Astrocyte of the spinal cord (primary cell): ENCODE measurements at places on chromosomes 16 and 17.

- peak; percentile 60 for DNase-seq
Measured at GRCh38 chr16:57191056-57191571, 5.0 kb downstream of the RSPRY1 start.

DNA sequence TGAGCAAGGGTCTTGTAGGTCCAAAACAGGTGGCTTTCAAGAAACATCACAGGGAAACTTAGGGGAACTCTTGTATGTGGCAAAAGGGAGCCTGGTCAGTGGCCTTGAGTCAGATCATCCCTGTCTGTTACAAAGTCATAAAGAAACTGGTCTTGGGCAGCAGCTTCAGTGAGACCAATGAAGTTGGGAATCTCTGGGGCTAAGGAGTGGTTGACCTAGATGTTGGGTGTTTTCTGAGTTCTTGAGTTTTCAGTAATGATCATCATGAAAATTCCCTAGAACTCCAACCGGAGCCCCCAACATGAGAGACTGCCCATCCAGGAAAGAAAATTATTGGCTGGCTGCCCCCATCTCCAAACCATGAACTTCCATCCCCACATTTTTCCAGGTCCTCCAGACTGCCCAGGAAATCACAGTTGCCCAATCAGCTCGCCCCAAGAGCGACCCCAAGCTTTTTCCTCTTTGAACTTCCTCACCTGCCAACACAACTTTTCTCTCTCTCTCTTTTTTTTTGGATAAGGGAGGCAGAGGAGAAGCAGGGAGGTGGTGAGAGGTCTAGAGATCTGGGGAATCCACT lies 3.9 kb downstream of the CCR7 start:
- no peak for DNase-seq

DNA sequence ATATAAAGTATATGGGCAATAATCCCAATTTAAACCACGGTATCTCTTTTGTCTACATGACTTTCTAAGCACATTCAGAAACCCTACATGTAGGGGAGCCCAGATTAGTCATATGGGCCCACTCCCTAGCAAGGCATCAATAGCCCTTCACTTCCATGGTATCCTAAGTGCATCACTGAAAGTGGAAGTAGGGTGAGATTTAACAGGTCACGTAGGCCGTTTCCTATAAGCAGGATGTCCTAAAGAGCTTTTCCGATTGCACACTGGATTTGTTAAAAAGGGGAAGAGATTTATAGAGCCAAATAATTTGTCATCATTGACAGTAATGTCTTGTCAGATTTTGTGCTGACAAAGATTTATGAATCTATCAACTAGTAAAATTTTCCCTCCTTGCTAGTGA lies 39.0 kb downstream of the CA4 start:
- DNase-seq: no peak

DNA sequence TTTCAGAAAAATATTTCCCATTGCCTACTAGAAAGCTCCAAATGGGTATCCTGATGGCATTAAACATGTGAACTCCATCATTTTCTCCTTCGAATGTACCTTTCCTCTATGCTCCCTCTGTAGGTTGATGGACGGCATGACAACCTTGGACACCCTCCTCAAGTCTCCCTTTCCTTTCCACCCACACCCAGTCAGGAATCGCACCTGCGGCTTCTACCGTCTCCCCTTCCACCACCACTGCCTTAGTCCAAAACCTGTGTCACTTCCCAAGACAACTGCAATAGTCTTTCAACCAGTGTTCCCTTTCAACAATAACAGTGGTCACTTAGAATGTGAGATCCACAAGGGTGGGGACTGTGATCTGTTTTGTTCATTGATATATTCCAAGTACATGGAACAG lies 233.1 kb upstream of the AXIN2 start:
- peak; percentile 20 for DNase-seq

GRCh38 chr17:11917415-11917814 lies 79.9 kb downstream of the ZNF18 start:
- DNase-seq: no peak

DNA sequence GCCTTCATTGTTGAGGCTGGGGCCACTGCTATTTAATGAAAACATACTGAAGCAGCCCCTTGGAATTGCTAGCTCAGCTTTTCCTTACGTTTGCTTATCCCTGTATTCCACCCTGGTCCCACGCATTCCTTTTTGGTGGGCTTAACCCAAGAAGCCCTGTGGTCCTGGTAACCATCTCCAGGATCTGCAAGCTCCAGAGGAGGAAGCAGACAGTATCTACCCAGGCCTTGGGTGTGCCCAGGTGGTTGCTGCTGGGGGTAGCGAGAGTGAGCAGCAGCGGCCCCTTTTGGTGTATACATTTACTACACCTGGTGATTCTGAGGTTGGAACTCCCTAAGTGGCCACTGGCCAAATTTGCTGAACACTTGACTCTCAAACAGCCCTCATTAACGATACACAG lies 97.7 kb downstream of the CBLN1 start:
- DNase-seq: no peak

- DNase-seq: no peak
Measured at GRCh38 chr16:80441935-80442334, 98.9 kb upstream of the DYNLRB2 start.

GRCh38 chr16:68229431-68230175 lies 6.3 kb downstream of the ESRP2 start:
- DNase-seq: peak; percentile 67

GRCh38 chr17:7803981-7804380 lies 30.0 kb upstream of the KDM6B start:
- no peak for DNase-seq

- no peak for DNase-seq
Measured at GRCh38 chr17:81476097-81476496, 36.5 kb downstream of the ACTG1 start.

GRCh38 chr17:61594294-61594825 lies 3.3 kb upstream of the NACA2 start:
- no peak for DNase-seq

DNA sequence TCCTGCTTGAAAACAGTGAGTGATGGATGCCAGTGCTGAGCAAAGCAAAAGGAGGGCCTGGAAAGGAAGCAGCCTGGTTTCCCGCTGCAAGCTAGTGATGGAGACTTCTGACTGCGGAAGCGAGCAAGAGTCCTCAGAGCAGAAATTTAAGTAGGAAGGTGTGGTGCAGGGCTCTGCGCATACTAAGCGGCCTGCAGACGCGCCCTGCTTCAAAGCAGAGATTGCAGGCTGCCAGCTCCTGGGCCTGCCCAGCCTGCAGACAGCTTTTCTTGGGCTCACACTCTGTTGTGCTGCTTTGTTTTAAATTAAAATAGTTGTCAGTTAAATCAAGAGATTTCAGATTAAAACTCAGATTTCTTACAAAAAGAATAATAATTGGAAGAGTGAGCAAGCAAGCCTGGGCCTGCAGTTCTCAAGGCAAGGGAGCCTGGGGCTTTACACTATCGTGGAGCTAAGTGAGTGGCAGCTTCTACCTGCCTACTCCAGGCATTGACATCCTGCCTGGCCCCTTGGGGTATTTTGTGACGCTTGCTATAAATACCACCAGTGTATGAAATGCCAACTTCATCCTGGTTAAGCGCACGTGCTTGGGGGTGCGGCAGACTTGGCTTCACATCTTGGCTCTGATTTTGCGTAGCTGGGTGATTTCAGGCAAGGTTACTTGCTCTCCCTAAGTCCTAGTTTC lies 237.3 kb downstream of the XYLT1 start:
- no peak for DNase-seq

- DNase-seq: no peak
Measured at GRCh38 chr17:34532281-34533065, 46.9 kb upstream of the TMEM132E start.

- DNase-seq: no peak
Measured at GRCh38 chr17:19376811-19377210, 1.5 kb upstream of the MAPK7 start.

DNA sequence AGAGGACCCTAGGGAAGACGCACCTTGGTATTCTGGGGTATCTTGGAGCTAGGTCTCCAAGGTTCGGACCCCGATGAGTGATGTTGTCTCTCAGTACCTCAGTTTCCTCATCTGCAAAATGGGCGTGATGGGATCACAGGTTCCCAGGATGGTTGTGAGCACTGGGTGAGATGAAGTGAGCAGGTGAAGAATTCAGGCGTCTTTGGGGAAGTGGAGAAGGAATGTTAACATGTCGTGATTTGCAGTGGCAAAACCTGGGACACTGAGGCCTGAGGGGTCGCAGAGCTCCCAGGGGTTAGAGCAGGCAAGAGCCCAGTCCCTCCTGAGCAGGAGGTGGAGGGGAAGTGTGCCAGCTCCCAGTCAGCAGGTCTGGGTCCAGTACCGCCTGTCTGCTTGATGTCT lies 215.1 kb upstream of the GSE1 start:
- DNase-seq: no peak

DNA sequence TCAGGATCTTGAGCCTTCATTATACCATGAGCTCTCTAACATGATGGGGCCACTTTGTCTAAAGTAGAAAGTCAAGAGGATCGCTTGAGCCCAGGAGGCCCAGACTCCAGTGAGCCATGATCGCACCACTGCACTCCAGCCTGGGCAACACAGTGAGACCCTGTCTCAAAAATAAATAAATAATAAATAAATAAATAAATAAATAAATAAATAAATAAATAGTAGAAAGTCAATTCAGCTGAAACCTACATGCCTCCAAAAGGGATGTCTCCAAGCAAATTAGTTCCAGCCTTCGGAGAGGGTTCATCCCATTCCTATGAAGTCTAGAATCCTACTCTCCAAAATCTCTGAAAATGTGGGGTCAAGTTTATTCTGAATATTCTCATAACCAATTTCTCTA lies 26.0 kb downstream of the C17orf67 start:
- DNase-seq: no peak

- no peak for DNase-seq
Measured at GRCh38 chr16:70687102-70687511, 1.3 kb upstream of the MTSS2 start.

- DNase-seq: no peak
Measured at GRCh38 chr17:79668344-79669250, 57.7 kb upstream of the RBFOX3 start.

GRCh38 chr16:4455081-4455480 lies 19.3 kb downstream of the NMRAL1 start:
- DNase-seq: no peak

GRCh38 chr17:33421933-33422332 lies 128.8 kb upstream of the ASIC2 start:
- no peak for DNase-seq

DNA sequence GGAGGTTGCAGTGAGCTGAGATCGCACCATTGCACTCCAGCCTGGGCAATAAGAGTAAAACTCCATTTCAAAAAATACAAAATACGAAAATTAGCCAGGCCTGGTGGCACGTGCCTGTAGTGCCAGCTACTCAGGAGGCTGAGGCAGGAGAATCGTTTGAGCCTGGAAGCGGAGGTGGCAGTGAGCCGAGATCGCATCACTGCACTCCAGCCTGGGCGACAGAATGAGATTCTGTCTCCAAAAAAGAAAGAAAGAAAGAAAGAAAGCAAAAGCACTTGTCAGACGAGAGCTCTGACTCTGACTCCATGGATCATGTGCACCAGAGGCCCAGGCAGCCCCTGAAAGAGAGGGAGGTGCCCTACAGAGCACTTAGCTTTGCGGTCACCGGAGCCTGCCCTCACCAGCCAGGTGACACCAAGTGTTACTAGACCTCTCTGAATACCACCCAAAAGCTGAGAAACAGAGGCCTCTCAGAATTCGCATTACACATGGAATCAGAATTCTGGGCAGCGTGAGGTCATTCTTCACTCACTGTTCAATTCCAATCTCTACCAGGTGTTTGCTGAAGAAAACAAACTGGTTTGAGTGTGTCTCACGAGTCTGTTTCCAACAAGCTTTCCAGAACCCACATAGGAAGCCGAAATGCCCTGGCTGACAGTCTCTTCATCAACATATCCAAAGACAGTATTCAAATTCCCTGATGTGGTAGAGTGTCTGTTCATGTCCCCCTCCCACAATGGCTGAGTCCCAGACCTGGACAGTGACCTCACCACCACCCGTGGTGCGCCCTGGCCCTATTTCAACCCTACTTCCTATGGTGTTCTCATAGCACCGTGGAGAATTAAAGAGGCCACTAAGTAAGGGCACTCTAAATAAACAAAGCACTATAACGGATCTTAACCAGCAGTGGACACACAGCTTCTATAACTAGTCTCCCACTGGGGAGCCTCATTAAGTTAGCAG lies 1.5 kb downstream of the FLCN start:
- DNase-seq: peak; percentile 77

- DNase-seq: peak; percentile 23
Measured at GRCh38 chr17:17408236-17408794, 68.5 kb upstream of the MED9 start.

GRCh38 chr17:80681215-80681614 lies 136.6 kb downstream of the RPTOR start:
- no peak for DNase-seq

DNA sequence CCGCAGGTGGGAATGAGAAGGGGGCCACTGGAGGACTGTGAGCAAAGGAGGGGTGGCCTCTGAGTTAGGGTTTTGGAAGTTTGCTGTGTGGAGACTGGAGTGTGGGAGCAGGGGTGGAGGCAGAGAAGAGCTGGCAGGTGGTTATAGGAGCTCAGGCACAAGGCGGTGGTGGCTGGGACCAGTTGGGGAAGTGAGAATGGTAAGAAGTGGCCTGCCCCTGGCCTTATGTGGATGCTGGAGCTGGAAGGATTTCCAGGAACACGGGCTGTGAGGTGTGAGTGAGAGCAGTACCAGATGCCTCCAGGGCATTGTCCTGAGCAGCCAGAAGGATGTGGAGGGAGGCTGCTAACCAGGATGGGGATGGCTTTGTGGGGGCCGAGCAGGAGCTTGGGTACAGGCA lies 277.2 kb downstream of the SNX29 start:
- no peak for DNase-seq

DNA sequence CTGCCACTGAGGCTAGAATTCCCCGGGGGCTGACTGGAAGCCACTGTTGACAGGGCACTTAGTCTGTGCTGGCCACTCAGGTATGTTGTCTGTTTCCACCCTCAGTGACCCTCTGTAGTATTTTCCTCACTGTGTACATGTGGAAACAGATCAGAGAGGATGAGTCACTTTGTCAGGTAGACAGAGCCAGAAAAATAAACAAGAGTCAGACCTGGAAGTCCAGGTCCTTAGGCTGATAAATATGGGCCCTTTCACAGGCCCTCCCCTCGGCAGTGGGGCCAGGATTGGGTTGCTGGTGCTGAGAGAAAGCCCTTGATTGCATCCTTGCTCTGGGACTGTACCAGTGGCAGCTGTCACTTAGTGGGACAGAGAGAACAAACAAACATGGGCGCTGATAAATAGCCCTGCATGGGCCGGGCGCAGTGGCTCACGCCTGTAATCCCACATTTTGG lies 21.3 kb downstream of the PGS1 start:
- no peak for DNase-seq

GRCh38 chr16:27670071-27670810 lies 120.3 kb downstream of the KATNIP start:
- no peak for DNase-seq

- DNase-seq: peak; percentile 96
Measured at GRCh38 chr17:41547921-41548843, 20.1 kb upstream of the KRT19 start.

DNA sequence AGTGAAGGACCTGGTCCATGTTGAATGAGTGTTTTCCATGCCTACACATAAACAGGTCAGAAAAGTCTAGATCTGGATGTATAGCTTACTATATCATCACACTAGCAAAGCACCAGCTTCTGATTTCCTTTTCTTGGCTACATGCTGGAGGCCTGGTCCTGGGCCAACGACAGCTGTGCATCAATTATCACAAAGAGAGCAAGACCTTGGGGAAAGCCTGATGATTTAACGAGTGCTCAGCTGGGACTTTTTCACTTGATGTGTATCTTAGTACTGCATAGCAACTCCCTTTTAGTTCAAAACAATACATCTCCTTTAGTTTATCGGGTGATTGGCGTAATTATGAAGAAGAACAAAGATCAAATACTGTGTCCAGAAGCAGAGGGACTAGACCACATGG lies 358.2 kb downstream of the KIF2B start:
- no peak for DNase-seq

GRCh38 chr17:42518755-42519545 lies 17.1 kb upstream of the NAGLU start:
- DNase-seq: peak; percentile 26
